RCC 7860 (cell line): ENCODE measurements at places on chromosomes 7 and 10.

DNA sequence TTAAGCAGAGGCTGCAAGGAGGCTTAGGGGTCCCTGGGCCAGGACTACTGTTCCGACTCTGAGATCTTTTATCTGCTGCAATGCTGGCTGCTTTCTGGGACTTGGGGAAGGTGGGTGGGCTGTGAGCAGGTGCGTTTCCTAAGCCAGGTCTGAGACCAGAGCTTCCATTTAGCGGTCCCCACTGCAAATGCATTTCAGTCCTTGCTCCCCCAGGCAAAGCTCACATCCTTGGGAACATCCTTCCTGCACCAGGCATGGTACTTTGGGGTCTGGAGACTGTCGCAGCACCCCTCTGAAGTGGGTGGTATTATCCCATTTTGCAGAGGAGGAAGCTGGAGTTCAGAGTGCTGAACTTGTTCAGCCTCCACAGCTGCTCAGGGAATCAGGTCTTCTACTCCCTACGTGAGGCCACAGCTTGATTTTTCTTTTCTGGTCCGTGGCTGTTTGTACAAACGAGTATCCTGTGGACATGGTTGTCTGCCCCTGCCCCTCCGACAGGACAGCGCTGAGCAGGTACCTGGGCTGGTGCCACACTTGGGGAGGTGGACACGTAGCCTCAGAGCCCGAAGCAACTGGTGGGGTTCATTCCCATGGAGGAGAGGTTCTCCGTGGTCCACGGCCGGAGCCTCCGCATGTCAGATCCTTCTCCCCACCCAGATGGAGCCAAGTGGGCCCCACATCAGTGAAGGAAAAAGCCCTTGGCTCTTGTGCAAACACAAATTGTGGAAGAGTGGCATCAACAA, 20.0 kb downstream of the ZMIZ1 start:
- no peak for DNase-seq

DNA sequence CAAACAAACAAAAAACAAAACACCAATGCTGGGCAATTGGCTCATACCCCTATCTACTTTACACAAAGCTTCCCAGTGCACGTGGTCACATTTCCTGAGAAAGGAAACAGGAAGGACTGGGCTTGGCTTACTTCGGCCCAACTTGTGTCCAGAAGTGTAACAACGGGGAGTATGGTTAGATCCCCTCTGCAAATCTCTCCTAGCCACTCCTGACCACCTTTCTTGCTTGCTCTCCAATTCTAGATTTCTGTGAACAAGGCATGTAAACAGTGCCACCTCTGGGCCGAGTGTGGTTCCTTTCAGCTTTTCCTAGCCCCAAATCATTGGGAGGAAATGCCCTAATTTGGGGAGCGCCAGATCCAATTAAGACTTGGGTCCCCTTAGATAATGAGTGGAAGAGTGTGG, 21.0 kb upstream of the FRAT2 start:
- DNase-seq: no peak

DNA sequence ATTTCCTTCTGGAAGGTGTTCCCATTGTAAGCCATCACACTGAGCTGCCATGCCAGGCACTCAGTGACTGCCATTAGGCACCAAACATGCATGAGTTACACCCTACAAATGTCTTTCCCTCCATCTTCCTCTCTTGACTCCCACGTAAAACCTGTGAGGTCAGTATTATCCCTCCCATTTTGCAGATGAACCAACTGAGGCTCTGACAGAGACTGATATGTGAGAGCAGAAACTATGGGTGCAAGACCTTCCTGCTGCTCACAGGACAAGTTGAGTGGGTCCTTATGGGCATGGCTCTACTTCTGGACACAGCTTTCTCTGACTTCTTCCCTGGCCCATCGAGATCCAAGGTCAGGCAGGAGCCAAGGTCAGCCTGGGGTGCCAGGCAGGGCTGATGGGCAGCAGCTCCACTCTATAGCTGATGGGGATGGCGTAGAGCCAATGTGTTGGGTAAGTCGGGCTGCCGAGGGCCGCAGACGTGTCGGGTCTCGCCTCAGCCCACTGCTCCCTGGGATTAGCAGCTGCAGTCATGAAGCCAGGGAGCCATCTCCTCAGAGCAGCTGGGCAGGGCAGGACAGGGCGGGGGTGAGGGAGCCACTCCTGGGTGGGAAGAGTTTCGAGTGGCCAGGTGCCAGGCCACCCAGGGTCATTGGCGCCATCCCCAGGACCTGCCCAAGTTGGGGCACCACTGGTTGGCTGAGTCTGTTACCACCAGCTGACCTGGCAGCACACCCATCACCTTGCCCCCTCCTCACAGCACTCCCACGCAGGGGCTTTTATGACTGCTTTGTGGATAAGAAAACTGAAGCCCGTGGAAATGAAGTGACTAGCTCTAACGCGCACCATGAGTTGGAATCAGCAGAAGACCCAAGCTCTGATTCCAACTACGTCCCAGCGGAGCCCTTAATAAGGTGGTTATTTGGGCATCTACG, 117.8 kb upstream of the ZMIZ1 start:
- no peak for DNase-seq

DNA sequence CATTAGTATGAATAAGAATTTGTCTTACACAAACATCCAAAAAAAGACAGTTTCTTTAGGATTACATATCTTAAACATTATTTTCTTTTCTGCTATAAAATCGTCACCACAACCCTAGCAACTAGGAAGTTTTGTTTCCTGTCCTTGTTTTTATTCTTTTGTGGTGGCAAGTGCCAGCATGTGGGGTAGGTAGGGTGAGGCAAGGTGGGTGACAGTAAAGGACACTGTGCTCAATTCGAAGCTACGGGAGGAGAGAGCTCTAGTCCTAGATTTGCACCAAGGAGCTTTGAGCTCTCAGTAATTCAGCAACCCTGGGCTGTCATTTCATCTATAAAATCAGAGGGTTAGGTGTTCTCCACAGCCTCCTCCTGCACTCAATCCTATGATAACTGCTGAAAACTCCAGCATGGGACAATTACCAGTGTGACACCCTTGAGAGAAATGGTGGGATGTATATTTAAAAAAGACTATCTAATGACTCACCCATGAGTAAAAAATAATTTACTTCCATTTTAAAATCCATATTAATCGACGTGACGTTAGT, 187.1 kb downstream of the FAM107B start:
- no peak for DNase-seq

DNA sequence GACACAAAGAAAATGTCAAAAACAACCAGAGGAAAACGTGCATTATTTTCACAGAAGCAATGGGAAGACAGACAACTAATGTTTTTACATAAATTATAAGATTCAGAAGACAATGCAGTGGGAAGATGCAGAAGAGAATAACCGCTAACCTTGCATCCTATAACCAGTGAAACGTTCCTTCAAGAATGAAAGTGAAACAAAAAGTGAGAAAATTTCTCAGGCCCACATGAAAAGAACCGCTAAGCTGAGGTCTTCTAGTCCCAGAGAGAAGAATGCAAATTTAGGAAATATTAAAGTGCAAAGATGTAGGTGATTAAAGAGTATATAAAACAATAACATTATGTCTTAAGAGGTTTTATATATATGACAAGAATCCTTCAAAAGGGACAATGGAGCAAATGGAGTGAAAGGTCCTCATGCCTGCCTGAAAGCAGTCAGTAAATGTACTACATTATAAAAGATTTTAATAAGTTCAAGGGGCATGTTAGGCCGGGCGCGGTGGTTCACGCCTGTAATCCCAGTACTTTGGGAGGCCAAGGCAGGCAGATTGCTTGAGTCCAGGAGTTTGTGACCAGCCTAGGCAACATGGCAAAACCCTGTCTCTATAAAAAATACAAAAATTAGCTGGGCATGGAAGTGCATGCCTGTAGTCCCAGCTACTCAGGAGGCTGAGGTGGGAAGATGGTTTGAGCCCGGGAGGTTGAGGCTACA, 43.1 kb upstream of the DDC start:
- no peak for DNase-seq

- no peak for DNase-seq
These were observed 22.7 kb downstream of the ZNF365 start for GRCh38 chr10:62396864-62397263.

GRCh38 chr7:137847568-137848050, 835 bp upstream of the DGKI start:
- DNase-seq: no peak

- peak; percentile 54 for DNase-seq
These were observed 289.6 kb downstream of the POM121L12 start for GRCh38 chr7:53325061-53325460.

DNA sequence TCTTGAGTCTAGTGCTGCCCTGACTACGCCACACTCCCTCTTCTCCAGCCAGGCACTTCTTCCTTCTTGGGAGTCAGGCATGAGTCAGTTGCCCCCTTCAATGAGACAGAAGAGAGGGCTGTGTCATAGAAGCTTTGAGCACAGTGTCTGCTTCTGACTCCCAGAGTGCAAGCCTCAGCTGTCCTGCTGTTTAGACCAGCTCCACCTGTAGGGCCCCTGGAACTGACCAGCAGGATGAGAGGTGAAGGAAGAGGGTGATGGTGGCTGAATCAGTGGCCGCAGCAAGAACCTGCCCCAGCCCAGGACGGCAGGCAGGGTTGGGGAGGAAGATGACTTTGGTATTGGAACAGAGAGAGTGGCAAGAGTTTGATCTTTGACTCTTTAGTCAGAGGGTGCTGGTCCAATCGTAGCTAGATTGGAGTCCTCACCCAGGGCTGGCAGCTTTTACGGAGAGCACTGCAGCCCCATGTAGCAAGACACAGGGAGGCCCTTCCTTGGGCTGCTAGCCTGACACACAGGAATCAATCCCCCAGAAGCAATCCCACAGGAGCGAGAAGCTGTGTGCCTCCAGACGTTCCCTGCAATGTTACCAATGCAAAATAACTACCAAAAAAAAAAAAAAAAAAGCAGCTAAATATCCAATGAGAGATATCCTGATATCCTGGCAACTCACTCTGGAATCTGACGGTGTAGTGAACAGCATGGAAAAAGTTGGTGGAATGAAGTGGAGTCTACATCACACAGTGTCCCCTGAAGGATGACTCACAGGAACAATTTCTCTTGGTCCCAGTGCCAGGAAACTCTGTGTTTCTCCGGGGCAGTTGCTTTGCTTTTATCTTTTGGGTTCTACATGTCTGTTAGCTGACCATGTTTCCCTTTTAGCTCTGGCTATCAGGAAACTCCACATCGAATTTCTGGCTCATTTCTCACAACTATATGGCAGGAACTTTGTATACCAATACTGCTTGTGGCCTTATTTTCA, 6.9 kb downstream of the C10orf62 start:
- peak; percentile 95 for DNase-seq

GRCh38 chr7:82375129-82375528, 68.4 kb downstream of the CACNA2D1 start:
- DNase-seq: no peak

DNA sequence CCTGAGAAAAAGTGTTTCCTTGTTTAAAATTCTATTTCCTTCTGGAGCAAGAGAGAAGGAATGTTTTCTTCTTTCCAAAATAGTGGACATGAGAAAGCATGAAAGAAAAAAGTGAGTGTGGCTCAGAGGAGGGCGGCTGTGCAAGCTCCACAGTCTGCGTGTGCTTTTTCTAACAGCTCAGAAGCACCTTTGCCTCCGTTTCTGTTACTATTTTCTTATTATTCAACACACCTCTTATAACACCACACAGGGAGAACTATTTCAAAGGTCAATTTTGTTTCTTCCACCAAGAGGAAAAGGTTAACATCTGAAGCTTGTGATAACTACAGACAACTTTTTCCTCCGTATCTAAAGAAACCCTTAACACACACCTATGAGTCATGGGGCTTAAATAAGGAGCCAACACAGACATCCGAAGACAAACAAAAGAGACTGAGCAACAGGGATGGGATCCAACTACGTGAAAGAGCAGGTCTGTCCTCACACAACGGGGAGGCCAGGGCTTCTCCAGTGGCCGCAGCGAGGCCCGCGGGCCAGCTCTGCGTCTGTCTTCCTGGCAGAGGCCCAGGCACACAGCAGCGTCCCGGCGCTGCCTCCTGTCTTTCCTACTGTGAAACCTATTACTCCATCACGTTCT, 36.2 kb upstream of the NCAPG2 start:
- DNase-seq: peak; percentile 52

- DNase-seq: no peak
These were observed 496.5 kb upstream of the MKI67 start for GRCh38 chr10:128622706-128623105.

DNA sequence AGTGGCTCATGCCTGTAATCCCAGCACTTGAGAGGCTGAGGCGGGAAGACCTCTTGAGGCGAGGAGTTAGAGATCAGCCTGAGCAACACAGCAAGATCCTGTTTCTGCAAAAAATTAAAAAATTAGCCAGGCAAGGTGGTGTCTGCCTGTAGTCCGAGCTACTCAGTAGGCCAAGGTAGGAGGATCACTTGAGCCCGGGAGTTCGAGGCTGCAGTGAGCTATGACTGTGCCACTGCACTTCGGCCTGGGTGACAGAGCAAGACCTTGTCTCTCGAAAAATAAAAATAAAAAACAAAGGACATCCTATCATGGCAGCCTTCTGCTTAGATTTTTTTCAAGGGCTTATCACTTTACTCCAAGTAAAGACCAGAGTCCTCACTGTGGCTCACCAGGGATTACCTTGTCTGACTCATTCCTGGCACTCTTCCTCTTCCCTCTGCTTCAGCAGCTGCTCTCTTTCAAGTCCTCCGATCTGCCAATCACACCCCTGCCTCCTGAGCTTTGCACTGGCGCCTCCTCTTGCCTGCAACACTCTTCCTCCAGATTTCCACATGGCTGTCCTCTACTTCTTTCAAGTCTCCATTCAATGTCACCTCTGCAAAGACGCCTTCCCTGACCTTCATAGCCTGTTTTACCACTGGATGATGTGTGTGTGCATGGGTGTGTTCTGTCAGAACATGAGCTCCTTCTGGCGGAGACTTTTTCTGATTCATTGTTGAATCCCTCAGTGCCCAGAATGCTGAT, 7.7 kb downstream of the PRTFDC1 start:
- peak; percentile 82 for DNase-seq
